ENCODE measurements at places on chromosomes 16 and 17.

DNA sequence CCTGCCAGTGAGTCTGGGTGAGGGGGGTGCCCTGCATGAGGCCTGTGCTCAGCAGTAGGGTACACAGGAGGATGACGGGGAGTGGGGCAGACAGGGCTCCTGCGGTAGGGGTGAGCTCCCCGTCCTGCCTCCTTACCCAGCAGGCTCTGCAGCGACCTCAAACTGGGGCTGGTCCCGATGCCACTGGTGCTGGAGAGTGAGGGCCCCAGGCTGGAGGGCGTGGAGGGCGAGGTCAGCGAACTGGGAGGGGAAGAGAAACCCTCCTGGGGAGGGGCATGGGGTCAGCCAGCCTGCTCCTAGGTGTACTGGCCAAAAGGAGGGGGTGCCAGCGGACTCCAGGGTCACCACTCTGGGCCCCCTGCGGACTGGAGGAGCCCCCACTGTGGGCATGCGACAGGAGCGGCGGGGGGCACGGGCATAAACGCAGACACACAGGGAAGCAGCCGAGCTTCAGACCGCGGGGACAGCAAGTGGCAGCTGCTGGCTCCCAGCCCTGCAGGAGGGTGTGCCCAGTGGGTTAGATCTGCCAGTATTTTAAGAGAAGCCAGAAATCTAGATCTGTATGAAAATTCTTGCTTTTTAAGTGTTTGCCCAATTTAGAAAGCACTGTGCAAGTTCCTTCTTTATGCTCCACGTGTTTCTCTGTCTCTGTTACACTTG is 9.0 kb upstream of the VASN start:
- no peak for DNase-seq

DNA sequence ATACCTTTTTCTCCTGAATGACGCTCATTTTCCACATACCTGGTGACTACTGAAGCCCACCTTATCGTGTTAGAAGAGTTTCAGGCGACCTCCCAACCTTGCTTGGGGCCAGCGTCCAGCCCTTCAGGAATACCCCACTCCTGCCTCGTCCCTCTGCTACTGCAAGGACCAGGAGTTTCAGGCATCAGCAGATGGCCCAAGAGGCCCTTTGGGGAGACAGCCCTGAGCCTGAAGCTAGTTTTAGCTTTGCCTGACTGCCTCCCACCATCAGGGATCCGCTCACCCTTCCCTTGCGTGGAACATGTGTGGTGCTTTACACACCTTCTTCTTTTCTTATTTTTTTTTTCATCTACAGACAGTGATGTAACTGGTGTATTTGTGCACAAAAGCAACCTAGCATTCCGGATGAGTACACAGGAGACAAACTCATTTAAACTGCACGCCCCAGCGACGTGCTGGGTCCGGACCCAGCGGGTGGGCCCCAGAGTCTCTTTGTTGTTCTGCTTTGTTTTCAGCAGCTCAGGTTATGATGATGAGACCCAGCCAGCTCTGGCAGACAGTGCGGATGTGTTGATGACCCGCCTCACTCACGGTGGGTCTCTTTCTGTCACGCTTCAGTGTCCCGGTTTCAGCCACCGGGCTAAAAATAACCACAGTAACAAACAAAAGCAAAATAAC is 242.4 kb downstream of the C16orf95 start:
- no peak for DNase-seq

DNA sequence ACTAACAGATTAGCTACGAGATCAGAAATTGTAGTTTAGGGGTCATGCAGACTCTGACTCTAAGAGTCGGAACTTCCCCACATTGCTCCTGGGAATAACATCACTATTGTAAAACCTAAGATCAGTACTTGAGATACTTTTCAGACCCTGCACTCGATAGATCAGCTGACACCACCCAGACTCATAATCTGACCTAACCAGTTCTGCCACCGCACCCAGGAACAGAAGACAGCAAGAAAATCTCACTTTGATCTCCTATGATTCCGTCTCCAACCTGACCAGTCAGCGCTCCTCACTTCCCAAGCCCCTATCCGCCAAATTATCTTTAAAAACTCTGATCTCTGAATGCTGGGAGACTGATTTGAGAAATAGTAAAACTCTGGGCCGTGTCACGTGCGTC is 27.2 kb upstream of the ASGR2 start:
- DNase-seq, result no peak

DNA sequence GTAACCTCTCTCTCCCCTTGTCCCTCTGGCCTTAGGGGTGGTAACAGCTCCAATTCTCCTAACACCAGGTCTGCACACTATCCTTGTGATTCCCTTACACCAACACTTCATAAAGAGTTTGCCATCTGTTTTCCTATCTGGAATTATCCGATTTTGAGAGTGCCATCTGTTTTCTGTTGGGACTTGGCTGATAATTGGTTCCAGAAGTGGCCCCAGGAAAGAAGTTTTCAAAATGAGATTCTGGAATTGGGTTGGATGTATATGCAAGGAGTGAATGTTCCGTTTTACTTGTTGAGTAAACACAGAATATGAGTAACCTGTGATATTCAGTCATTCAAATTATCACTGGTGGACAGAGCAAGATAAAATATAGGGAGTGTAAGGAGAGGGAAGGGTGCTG is 134.1 kb upstream of the HS3ST3A1 start:
- DNase-seq, result no peak

- no peak for DNase-seq
Measured at GRCh38 chr16:5615868-5616642, 518.5 kb upstream of the EEF2KMT start.

- no peak for DNase-seq
Measured at GRCh38 chr17:67223924-67224323, 21.1 kb downstream of the HELZ start.

DNA sequence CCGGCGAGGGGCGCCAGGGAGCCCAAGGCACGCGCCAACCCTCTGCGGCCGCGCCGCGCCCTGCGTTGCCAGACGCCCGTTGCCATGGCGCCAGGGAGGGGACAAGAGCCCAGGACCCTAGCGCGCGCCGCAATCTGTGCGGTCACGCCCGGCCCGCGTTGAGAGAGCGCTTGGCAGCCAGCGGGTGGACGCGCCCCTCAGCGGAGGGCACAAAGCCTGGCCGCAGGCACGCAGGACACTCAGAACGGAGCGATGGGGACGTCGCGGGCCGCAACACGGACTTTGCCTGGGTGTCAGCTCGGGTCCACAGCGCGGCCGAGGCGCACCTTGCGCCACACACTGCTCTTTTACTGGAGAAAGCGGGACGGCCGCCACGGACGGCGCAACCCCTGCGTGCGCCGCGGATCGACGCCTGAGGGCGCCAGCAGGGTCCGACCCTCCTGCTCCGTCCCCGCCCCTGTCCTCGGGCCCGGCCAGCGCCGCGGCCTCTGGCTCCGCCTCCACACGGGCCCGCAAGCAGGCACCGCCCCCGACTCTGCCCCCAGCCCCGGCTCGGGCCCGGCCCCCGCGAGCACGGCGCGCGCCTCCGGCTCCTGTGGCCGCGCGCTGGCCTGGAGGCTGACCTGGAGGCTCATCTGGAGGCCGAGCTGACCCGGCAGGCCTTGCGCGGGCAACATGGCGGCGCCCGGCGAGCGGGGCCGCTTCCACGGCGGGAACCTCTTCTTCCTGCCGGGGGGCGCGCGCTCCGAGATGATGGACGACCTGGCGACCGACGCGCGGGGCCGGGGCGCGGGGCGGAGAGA is at the start of gene GFER:
Gene GFER, plus strand, starts transcription at position 650 of the 803 bp plus-strand sequence. Its CDS starts 26 bp downstream, at position 676.
- DNase-seq, result peak; percentile 41

DNA sequence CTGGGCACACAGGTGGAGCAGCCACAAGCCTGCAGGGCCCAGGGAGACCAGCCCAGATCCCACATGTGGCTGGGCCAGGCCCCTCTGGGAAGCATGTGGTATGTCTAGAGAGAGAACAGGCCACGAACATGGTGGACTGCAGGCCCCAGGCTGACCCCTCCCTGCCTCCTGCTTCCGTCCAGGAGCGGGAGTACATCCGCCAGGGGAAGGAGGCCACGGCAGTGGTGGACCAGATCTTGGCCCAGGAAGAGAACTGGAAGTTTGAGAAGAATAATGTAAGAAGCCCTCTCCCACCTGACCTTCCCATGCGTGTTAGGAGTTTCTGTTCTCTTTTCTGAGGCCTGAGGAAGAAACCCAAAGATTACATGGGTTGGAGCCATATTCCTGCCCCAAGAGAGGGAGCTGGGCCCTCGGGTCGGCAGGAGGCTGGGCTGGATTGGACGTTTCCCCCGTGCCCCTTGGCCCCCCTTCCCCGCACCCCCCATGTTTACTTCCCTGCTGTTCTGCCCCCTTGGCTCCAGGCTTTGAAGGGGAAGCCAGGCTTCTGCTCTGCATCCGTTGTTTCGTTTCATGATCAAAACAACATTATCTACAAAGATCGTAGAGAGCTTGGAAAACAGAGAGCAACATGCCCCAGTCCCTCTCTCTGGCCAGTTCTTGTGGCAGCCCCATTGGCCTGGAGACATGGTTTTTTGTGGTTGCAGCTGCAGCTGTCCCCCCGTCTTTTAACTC is 5.7 kb upstream of the TCAP start:
- DNase-seq, result no peak
